ENCODE measurements at places on chromosomes 16 and 17. TPM values are rescaled to one million over a fixed set of nuclear protein-coding genes. Genes with fewer than 3 reads are reported as not detected.
A peak's percentile ranks its signal among the peaks of the same experiment; 100 is the strongest.

DNA sequence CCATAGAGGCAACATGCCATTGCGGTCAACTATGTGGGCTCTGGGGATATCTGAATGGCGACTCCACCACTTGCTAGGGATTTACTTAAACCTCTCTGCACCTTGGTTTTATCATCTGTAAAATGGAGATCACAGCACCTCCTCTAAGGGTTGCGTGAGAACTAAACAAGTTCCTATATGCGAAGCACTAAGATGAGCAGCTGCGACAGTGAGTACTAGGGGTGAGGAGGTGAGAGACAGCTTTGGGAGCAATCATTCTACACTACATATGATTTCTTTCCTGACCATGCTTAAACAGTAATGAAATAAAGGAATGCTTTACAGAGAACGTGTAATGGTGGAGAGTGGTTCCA is 61.4 kb downstream of the CREBBP start:
- DNase-seq, result no peak

- DNase-seq, result no peak
Measured at GRCh38 chr17:43350888-43351361, 47.9 kb upstream of the ARL4D start.

DNA sequence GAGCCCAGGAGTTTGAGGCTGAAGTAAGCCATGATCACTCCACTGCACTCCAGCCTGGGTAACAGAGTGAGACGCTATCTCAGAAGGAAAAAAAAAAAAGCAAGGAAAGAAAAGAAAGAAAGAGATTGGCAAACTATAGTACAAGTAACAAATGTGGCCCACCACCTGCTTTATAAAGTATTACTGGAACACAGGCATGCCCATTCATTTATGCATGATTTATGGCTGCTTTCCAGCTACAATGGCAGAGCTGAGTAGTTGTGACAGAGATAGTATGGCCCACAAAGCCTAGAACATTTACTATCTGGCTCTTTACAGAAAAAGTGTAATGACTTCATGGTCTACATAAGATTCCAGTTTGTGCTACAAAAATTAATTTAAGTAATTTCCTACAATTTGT is 23.6 kb downstream of the C16orf87 start:
- no peak for DNase-seq

- DNase-seq, result no peak
Measured at GRCh38 chr17:82095777-82096708, 2.0 kb downstream of the FASN start.

GRCh38 chr16:85554114-85554888 is 58.8 kb upstream of the GSE1 start:
- no peak for DNase-seq

DNA sequence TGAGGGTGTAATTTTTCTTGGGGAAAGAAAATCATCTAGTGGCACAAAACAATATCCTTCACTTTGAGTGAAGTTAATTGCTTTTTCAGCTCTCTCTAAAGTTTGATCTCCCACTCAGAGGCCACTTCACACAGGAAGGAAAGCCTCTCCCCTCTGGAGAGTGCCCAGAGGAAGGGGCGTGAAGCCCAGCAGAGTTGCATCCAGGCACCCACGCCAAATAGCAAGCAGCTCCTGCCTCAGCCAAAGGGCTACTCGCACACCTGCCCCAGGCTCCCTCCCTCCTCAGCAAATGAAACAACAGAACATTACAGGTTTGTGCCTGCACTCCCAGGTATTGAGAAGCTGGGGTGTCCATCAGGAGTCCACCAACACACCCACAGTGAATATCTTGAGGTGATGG is 183.0 kb upstream of the RPL38 start:
- DNase-seq, result no peak

GRCh38 chr17:78304549-78305037 is 55.3 kb downstream of the SOCS3 start:
- DNase-seq, result peak; percentile 40

GRCh38 chr17:82447876-82448275 is 2.7 kb downstream of the CYBC1 start:
- no peak for DNase-seq

- no peak for DNase-seq
Measured at GRCh38 chr17:83191388-83192160, 112.2 kb downstream of the METRNL start.

DNA sequence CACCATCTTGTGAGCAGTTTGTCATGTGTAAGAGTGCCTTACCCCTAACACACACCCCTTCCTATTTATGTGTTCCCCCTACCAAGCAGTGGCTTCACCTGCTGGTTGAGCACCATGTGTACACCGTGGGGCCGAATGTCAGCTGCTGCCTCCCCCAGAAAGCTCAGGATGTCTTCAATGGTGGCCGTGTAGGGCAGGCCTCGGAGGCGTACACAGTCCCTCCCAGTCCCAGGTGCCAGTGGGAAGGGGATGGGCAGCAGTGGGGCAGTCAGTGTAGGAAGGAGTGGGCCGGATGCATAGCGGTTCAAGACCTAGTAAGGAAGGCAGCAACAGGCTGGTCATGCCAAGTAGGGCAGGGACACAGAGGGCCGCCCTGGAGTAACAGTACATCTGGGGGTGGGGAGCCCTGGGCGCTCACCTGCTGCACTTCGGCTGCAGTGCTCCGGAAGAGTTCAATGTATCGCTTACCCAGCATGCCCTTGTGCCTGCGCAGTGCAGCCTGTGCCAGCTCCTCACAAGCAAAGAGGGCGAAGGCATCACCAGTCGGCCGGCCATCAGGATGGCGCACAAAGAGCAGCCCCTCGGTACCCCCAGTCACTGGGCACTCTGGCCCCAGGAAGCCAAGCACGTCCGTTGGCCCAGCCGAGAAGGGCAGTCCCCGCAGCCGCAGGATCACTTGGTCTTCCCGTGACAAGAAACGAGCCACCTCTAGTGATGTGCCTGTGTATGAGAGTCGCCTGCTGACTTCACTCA is 4.4 kb downstream of the ESRP2 start:
- no peak for DNase-seq

GRCh38 chr17:79956853-79957252 is 78.8 kb downstream of the TBC1D16 start:
- DNase-seq, result no peak

GRCh38 chr16:49986351-49987124 is 38.5 kb upstream of the CNEP1R1 start:
- DNase-seq, result peak; percentile 15

SSTR5 gene
- 0.38 TPM for total RNA-seq

VAT1 gene
- 225 TPM for total RNA-seq

PRPSAP2 gene
- total RNA-seq, result 35.4 TPM

TGFB1I1 gene
- total RNA-seq, result 26.2 TPM

TLCD2 gene
- 1.4 TPM for total RNA-seq

NOTUM gene
- under 0.01 TPM for total RNA-seq

TEX19 gene
- total RNA-seq, result not detected

PIMREG gene
- total RNA-seq, result 21.7 TPM

TIMP2 gene
- 34.5 TPM for total RNA-seq
